Fibroblast of lung (primary cell): ENCODE measurements at places on chromosomes 7 and 10.

DNA sequence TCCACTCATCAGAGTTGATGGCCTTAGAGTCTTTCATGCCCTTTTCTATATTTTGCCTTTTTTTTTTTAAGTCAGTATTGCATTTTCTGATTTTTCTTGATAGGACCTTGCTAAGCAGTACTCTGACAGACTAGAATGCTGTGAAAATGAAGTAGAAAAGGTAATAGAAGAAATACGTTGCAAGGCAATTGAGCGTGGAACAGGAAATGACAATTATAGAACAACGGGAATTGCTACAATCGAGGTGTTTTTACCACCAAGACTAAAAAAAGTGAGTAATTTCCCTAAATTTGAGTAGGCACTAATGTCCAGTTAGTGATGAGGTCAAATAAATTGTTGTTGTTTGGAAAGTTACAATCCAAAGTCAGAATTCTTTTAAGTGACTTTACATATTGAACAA lies 7.4 kb downstream of the NUB1 start:
- no peak for DNase-seq

DNA sequence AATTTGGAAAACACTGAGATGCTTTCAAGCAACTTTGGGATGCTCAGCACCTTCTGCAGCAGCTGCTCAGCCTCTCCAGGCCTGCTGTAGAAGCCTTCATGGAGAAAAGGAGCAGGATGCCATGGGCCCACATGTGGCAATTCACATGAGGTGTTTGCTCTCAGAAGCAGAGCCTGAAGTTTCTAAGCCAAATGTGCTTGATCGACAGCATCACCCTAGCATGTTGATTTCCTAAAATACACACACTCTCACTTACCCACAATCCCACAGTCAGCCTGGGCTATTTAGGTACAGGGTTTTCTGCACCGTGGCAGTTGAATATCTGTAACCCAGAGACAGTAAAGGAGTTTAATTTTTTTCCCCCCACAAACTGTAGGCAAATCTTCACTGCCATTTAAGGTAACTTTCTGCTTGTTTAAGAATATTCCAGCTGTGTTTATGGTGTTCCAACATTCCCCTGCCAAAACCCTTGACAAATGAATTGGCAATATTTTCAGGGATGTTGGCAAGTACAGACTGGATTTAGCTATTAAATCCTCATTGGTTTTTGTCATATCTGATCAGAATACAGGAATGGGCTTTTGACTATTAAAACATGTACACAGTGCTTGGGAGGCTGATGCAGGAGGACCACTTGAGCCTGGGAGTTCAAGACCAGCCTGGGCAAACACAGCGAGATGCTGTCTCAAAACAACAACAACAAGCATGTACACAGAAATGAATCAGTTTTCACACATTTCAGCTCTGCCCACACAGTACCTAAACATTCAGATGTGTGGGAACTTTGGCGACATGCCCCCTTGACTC lies 244.2 kb downstream of the CELF2 start:
- no peak for DNase-seq

GRCh38 chr10:89342206-89342958 lies 14.6 kb downstream of the IFIT3 start:
- DNase-seq: peak; percentile 85

- DNase-seq: no peak
These were observed 138.9 kb downstream of the GRK5 start for GRCh38 chr10:119346095-119346832.

- DNase-seq: no peak
These were observed 560.1 kb downstream of the PARD3 start for GRCh38 chr10:34255035-34255434.

- peak; percentile 37 for DNase-seq
These were observed 99.6 kb upstream of the CCNY start for GRCh38 chr10:35236739-35237138.

GRCh38 chr10:77162697-77163096 lies 474.9 kb downstream of the KCNMA1 start:
- peak; percentile 59 for DNase-seq

DNA sequence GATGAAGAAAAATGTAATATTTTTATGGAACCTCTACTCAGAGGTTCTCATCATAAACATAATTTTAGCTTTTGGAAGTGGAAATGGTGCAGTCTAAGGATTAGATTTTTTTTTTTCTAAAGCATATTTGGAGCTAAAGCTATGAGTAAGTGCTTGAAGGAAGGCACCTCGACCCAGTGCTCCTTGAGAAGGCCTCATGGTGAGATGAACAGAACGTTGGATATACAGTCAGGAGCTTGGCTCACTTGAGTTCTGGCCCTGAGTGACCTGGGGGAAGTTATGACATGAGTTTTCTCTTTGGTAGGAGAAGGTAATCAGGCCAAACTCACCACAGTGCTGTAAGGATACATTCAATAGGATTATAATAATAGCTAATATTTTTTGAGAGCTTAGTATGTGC lies 163.3 kb downstream of the JCAD start:
- DNase-seq: peak; percentile 76

GRCh38 chr10:34626158-34626880 lies 188.8 kb downstream of the PARD3 start:
- DNase-seq: no peak

GRCh38 chr10:6667679-6668270 lies 87.7 kb upstream of the PRKCQ start:
- peak; percentile 70 for DNase-seq

DNA sequence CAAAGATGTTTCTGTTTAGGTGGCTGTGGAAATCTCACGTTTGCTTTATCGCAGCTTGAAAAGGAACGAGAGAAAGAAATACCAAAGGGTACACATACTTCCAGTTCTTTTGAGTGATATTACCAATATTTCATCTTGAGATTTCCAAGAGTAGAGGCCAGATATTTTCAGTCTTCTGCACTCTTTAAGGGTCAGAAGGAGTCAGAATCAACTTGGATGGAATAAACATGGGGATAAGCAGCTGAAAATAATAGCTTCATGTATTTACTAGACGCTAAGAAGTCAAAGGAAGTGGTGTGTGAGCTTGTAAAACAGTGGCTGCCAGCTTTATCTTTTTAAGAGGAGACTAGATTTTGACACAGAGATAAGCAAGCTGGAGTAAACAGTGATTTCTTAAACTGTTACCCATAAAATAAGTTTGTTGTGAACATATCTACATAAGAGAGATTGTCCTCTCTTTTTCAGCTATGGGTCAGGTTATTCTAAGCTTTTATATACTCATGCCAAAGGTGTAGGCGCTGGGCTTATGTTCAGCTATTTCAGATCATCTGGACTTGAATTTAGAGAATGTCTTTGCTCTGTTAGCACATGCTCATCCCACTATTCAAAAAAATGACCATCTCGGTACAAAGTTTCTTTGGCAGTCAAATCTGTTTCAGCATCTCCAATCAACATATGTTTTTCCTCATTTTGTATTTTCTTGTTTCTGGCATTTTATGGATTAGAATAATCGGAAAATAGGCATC lies 170.8 kb upstream of the TCF7L2 start:
- DNase-seq: no peak

DNA sequence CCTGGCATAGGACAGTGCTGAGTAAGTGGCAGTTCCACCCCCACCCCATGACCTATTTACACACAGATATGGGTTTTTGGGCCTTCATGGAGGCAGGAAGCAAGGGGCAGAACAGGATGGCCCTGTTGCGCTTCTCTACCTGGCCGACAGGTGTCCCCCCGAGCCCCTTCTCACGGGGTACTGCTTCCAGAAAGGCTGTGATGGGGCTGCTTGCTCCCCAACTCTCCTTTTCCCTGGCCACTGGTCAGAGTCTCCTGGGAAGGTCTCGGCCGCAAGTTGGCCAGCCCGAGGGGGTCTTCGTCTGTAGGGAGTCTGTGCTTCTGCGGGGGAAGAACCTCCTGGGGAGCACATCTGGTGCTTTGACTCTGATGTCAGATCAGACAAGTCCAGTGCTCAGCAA lies 139.8 kb upstream of the TNS3 start:
- no peak for DNase-seq

DNA sequence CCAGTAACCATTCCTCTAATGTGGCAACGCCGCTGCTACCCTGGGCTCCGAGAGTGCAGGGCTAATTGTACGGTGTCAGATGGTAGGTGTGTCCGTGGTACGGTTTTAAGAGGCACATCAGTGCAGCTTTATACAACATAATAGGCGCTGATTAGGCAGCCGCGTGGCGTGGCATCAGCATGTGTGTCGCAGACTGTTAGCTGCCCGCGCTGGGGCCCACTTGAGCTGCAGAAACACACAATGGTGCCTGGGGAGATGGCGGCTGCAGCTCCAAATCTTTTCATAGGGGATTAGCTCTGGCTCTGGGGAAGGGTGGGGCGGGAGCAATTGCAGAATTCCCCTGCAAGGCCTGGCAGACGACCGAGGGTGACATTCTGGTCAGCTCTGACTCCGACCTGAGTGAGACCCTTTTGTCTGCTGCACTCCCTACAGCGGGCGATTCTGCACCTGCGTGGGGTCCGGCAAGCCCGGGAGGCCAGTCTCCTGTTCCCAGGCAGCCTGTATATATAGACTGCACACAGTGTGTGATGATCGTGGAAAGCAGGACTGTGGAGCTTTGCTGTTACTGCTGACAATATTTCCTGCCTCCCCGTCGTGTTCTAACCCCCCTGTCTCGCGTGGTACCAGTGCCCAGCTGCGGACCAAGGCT lies 722.7 kb upstream of the CELF2 start:
- DNase-seq: no peak

DNA sequence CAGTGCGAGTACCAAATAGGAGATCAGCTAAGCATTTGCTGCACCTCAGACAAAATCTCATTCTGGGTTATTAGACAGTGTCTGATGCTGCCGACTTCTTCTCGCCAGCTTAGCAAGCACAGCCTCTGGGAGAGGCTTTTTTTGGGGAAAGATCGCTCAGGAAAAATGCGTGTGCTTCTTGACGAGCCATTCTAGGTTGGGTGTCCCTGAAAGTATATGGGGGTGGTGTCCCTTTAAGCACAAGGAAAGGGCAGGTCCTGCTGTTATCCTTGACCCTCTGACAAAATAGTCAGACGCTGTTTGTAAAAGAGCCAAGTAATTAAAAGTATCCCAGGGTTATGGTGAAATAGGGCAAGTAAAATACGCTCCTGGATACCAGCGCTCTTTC lies 540.1 kb upstream of the FZD8 start:
- DNase-seq: no peak

- DNase-seq: peak; percentile 97
These were observed at the start of gene ATP6V1F for GRCh38 chr7:128862571-128863432. ATP6V1F (plus strand) TSS chr7:128862856; CDS start chr7:128862905, 49 bp downstream.

GRCh38 chr7:1567896-1568510 lies 1.8 kb downstream of the PSMG3 start:
- DNase-seq: peak; percentile 98

DNA sequence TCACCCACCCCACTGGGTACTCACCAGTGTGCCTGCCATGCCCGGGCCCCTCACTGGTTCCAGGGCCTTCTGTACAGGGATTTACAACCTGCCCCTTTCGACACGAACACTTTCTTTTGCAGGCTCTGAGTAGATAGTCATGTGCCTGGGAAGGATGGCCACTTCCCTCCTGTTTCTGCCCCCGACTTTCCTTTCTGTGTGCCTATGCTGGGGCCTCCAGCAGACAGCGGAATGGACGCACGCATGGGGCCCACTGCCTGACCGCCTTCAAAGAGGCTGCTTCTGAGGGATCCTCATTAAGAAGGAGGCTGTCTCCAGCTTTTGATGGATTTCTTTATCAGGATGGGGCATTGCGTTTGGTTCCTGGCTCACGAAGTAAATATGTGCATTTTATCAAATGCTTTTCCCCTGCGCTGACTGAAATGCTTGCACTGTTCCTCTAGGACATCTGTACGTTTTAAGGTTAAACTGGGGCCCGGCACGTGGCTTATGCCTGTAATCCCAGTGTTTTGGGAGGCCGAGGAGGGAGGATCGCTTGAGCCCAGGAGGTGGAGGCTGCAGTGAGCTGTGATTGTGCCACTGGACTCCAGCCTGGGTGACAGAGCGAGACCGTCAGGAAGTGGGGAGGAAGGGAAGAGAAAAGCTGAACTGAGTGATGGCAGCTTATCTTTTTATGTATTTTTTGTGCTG lies 29.4 kb upstream of the NKX6-2 start:
- DNase-seq: no peak

- peak; percentile 52 for DNase-seq
These were observed 45.5 kb upstream of the LRRN3 start for GRCh38 chr7:111045449-111045848.

- DNase-seq: no peak
These were observed 33.6 kb downstream of the JMJD1C start for GRCh38 chr10:63431962-63432797.

- DNase-seq: peak; percentile 27
These were observed 16.1 kb upstream of the IMPDH1 start for GRCh38 chr7:128425850-128426249.

DNA sequence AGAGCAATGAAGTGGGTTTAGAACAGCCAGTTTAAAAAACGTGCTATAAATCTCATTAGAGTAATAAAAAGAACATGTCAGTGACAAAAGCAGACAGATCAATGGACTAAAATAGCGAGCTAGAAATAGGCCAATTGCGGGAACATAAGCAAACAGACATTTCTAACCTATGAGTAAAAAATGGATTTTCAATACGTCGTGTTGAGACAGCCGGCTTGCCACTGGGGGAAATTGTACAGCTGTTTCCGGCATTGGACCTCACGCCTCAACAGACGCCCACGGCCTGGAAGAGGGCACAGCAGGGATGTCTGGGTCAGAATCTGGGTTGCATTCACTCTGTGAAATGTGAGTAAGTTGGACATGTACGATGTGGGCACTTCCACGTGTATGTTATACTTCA lies 92.9 kb downstream of the SVOPL start:
- peak; percentile 51 for DNase-seq

- peak; percentile 72 for DNase-seq
These were observed 322.7 kb downstream of the GFRA1 start for GRCh38 chr10:115950320-115950719.

DNA sequence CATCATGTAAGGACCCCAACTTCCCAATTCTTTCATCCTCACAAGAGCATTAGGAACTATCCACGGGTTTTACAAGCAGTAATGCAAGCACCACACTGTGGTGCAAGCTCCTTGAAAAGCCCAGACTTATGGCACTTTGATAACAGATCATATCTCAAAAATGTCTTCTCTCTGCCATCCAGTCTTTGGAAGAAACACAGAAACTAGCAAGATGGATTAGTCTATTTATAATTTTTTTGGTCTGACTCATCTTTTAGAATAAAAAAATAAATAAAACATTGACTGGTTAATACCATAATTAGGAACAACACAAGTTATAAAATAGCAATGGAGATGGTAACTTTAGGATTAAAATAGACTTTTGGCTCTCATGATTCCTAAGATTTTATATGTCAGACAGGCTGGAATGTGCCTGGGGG lies 49.0 kb upstream of the CALD1 start:
- DNase-seq: peak; percentile 75

- no peak for DNase-seq
These were observed 83.9 kb downstream of the HIP1 start for GRCh38 chr7:75654855-75655254.
